Ovary (tissue), 10 donors: ENCODE measurements at places on chromosomes 2 and 18. TPM values are rescaled to one million over a fixed set of nuclear protein-coding genes. Genes with fewer than 3 reads are reported as not detected.

DNA sequence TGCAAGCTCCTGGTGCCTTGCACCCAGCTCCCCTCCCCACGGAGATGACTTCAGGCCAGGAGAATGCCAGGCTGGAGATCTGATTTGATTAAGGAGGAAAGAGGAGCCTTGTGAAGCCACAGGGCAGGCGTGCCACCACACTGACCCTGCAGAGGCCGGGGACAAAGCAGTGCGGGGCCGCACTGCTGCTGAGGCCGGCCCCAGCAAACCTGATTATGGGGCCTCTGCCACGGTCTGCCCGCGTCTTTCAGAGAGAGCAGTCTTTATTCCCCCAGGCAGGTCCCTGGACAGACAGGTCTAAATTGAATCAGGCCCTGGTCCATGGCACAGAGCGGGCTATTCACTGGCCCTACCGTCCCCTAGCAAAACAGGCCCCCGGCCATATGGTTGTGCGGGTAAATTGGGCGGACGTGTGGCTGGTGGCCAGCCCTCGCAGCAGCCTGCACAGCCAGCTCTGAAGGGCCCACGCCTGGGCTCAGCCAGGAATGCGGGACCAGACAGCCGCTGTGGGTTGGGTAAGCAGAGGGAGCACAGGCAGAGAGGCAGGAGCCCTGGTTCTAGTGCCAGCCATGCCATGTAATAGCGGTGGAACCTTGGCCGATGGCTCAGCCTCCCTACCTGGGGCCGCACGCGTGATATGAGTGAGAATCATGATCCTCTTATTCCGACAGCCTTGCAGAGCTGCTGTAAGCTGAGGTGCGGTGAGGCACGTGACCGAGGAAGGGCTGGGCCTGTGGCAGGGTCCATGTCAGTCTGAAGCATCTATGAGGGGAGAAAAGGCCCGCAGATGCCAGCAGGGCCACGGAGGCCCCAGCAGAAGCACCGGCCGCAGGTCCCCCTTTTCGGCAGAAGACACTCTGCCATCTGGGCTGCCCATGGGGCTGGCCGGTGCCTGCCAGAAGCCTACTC, 97.3 kb upstream of the MYCN start:
- no peak for DNase-seq

GRCh38 chr2:19292007-19292406, 66.4 kb downstream of the OSR1 start:
- DNase-seq: no peak

The MC4R gene
- polyA plus RNA-seq: not detected

The ANKRD30B gene
- not detected for polyA plus RNA-seq

The SCN3A gene
- 0.56 TPM for polyA plus RNA-seq

- DNase-seq: no peak
These were observed 162.7 kb downstream of the MYO3B start for GRCh38 chr2:170340693-170341068.

- peak; percentile 31 for DNase-seq
These were observed 636 bp downstream of the ARL4C start for GRCh38 chr2:234496055-234496834.
